ENCODE measurements at places on chromosomes 5 and 9.

- DNase-seq: no peak
These were observed 1.6 kb downstream of the FABP6 start for GRCh38 chr5:160230686-160231527.

GRCh38 chr5:64587370-64587769 lies 81.6 kb downstream of the RGS7BP start:
- no peak for DNase-seq

DNA sequence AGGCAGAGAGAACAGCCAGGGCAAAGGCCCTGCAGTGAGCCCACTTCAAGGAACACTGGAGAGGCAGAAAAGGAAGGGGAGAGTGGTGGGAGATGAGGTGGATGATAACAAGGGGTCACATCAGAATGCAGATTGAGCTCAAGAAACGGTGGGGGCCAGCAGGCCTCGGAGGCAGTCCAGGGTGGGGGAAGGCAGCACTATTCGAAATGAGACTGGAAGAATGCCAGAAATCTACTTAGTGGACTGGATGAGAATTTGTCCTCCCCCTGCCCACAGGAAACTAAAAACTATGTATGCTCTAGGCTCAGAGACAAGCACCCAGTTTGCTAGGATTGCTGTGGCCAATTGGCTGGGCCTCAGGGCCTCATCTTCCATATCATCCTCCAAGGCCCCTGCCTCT lies 148.7 kb downstream of the ADAMTS12 start:
- no peak for DNase-seq

- DNase-seq: no peak
These were observed 13.2 kb downstream of the TNPO1 start for GRCh38 chr5:72829707-72830106.

- DNase-seq: no peak
These were observed 44.6 kb downstream of the POC5 start for GRCh38 chr5:75672616-75673015.

DNA sequence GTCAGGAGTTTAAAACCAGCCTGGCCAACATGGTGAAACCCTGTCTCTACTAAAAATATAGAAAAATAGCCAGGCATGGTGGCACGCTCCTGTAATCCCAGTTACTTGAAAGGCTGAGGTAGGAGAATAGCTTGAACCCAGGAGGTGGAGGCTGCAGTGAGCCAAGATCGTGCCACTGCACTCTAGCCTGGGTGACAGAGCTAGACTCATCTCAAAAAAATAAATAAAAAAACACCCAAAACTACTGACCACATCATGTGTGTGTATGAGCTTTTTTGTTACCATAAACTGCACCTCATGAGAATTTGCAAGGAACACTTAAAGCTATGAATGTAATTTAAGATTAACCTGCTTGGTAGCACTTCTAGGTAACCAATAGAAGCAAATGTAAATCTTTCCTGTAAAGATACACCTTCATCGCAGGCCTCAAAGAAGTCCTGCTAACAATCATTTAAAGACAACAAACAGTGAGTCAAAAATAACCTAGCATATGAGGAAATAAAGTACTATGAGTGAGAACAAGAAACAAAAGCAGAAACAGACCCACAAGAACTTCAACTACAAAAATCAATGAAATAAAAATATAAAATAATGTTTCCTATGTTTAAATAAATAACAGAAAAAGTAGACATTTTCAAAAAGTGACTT lies 13.0 kb downstream of the SLC38A9 start:
- DNase-seq: no peak

- no peak for DNase-seq
These were observed 60.9 kb upstream of the CD180 start for GRCh38 chr5:67257500-67257899.

DNA sequence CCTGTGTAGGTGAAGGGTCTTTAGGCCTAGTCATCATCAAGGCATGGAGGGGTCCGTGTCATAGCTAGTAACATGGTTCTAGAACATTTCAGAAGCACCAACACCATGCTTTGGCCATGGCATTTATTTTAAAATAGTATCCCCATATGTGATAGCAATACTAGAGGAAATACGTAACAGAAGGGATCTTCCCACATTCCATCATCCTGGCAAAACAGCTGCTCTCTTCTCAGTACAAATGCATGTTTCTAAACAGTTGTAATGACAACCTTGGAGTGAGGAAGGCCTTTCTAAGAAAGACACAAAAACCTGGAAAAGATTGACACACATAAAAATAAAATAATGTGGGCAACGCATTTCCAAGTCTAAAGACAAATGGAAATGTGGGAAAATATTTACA lies 97.6 kb downstream of the GADD45G start:
- DNase-seq: no peak

GRCh38 chr9:96071076-96071814 lies 195.8 kb downstream of the ERCC6L2 start:
- DNase-seq: peak; percentile 79
